ENCODE measurements at places on chromosomes 16 and 17.

DNA sequence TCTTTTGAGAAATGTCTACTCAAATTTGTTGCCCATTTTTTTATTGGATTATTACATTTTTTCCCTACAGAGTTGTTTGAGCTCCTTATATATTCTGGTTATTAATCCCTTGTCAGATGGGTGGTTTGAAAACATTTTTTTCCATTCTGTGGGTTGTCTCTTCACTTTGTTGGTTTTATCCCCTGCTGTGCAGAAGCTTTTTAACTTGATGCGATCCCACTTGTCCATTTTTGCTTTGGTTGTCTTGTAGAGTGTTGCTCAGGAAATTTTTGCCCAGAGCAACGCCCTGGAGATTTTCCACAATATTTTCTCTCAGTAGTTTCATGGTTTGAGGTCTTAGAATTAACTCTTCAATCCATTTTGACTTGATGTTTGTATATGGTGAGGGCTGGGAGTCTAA, 592.8 kb upstream of the GOT2 start:
- no peak for DNase-seq

DNA sequence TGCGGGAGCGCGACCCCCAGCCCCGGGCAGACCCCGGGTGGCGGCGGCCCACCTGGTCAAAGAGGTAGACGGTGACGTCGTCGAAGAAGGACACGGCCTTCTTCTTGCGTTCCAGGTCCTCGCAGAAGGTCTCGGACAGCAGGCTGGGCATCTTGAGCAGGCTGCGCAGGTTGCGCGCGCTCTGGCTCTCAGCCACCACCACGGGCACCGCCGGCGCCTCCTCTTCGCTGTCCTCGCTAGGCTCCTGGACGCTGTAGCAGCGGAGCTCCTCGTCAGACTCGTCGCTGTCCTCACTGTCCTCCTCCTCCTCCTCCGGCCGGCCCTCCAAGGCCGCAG, 45.2 kb upstream of the PVALEF start:
- no peak for DNase-seq

- DNase-seq = peak; percentile 26
Observed at GRCh38 chr17:31144428-31144827, 49.7 kb downstream of the NF1 start.

DNA sequence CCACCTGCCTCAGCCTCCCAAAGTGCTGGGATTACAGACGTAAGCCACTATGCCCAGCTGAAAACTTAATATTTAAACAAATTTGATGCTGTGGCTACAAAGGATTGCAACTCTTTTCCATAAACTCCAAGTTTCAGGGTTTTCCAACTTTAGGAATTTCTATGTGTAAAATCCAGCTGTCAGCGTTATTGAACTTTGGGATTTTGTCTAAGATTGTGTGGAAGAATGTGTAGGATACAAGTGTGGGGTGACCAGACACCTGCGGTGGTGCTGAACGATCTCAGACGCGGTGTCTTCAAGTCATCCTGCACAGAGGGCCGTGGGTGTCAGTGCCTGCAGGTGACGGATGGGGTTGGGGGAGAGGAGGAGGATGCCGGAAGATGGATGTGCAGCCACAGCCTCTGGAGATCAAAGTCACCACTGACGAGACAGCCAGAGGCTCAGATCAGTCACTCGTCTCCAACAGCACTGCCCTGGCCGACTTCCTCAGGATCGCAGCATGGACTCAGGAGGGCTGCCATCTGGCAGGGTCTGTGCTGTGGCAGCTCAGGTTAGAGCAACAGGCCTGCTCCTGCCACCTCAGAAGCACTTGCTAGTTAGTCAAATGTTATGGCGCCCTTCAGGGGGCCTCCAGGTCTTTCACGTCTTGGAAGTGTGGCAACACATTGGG, 13.0 kb downstream of the ACSF3 start:
- DNase-seq = no peak

DNA sequence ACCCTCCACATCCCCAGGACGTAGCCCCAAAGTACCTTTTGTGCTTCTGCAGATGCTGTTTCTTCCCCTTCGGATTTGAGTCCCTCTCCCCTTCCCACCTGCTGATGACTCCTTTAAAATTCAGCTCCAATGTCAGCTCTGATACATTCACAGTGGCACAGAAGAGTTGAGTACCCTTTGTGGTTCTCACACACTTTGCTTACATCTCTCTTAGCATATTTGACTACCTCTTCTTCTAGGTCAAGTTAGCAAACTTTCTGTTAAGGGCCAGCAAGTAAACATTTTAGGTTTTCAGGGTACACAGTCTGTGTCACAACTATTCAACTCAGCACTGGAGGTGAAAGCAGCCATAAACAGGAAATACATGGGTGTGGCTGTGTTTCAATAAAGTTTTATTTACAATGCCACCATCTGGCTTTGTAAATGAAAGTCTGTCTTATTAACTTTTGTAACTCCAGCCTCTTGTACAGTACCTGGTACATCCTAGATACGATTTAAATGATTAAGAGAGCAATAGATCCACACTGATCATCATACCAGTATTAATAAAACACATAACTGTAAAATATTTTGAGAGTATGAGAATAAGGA, 161.7 kb downstream of the SOX9 start:
- DNase-seq = no peak

DNA sequence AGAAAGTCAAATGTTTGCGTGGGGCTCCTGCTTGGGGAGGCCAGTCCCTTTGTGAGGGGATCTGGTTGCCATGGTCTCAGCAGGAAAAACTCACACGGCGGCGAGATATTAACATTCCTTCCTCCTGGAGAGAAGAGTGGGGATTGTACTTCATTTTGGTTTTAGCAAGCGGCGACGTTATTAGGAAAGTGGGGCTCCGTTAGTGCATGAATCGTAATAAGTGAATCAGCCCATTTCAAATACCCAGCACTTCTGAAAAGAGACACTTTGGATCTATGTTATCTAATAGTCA, 41.6 kb upstream of the METRNL start:
- no peak for DNase-seq

GRCh38 chr16:89791278-89791995, 25.0 kb downstream of the FANCA start:
- no peak for DNase-seq

DNA sequence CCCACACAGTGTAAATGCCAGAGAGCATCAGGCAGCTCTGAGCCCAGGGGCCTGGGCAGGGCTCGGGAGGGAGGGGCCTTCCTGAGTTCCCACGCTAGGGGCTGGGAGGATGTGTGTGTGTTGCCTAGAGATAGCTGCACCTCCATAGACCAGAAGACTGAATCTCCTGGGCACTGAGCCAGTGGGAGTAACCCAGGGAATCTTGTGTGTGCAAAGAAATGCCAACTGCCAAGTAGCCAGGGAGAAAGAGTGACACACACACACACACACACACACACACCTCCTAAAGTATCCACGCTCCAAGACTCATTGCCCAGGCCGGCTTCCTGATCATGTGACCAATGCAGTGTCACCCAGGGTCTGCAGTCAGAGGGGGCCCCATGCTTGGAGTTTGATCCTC, 166.2 kb upstream of the RPL38 start:
- DNase-seq = peak; percentile 41

DNA sequence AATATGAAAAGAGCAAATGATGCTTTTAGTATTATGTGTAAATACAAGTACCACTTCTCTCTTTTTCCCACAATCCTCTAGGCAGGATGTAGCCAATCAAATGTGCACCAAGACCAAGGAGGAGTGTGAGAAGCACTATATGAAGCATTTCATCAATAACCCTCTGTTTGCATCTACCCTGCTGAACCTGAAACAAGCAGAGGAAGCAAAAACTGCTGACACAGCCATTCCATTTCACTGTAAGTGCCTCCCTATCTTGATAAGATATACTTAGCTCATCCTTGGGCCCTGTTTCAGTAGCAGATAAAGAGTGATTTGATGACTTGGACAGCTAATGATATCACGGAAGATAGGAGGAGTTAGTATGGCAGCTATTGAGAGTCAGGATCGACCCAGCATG, 33.7 kb downstream of the TADA2A start:
- DNase-seq = peak; percentile 8

DNA sequence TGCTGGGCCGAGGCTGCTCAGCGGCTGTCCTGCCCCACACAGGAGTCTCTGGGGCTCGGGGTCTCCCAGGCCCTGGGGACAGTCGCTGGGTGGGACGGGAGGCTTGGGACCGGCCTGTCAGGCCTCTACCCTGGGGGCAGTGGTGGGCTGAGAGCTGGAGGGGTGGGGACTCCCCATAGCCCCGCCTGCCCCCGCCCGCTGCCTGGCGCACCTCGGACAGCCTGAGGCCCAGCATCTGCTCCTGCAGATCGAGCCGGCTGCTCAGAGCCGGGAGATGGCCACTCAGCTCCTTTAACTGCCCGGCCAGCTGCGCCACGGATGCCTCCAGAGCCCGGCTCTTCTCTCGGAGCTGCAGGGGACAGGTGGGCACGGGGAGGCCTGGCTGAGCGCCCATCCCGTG, 6.7 kb downstream of the PERCC1 start:
- DNase-seq = no peak

DNA sequence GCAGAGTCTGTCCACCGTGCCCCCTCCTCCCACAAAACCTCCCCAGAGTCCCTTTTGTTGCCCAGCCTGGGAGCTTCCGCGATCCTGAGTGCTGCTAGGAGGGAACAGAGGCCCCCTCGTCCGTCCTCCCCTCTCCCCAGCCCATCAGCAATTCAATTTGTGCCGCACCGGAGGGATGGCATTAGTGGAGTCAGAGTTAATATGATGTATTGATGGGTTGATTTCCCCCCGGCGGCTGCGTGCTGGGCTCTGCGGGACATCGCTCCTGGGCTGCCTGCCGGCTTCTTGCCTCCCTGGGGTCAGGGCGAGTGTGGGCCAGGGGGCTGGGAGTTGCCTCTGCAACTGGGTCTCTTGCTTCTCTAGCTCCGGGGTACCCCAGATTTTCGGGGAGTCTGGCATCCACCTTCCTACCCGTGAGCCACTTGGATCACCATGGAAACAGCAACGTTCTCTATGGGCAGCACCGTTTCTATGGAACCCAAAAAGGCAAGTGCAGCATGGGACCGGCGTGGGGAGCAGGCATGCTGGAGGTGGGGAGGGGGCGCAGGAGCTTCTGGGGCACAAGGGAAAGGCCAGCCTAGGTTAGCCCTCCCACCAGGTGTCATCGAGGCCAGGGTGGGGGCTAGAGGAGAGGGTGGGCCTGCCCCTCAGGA, 42.9 kb downstream of the BAHCC1 start:
- DNase-seq = no peak

- DNase-seq = peak; percentile 19
Observed at GRCh38 chr17:49633762-49634484, 44.0 kb downstream of the SPOP start.

DNA sequence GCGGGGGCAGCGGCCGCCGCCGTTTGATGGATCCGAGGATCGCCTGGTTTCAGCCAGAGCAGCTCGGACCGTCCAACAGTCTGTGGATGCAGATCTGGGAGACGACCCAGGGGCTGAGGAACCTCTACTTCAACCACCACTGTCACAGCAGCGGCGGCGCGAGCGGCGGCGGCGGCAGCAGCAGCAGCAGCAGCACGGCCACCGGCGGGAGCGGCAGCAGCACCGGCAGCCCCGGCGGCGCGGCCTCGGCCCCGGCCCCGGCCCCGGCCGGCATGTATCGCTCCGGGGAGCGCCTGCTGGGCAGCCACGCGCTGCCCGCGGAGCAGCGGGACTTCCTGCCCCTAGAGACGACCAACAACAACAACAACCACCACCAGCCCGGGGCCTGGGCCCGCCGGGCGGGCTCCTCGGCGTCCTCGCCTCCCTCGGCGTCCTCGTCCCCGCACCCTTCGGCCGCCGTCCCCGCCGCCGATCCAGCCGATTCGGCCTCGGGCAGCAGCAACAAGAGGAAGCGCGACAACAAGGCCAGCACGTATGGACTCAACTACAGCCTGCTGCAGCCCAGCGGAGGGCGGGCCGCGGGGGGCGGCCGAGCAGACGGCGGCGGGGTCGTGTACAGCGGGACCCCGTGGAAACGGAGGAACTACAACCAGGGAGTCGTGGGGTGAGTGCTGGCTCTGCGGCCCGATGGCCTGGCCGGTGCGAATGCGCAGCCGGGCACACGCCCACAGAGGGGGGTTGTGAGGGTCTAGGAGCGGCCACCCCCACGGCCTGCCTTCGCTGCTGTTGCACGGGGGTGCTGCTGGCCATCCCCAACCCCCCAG, 702 bp downstream of the TENT4B start:
- peak; percentile 50 for DNase-seq

DNA sequence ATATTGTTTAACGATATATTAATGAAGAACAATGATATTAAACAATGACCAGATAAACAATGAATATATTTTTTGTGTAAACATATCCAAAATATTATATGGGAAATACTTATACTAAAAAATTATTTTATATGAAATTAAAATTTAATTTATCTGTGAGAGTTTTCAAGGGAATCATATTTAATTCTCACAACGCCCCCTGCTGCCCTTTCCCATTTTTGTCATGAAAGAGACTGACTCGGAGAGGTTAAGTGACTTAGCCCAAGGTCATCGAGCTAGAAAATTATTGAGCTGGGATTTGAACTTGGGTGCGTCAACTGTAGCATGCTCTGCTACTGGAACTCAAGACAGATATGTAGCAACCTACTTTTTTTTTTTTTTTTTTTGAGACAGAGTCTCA, 7.2 kb upstream of the MYCBPAP start:
- DNase-seq = peak; percentile 35

DNA sequence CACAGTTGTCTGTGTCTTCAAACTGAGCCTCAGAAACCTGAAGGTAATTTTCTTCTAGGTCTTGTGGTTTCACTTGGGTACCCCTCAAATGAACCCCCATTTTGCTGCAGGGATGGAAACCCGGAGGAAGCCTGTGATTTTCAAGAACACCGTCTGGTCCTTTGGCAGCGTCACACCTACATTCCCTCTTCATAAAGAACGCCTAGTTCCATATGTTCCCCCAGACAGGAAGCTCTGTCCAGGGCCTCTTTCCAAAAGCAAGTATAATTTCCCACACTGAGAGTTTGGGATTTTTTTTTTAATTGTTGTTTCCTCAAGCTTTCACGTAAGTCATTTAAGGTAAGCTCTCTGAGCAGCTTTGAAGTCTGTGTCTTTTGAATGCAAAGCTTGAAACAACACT, 515.0 kb downstream of the TMEM114 start:
- no peak for DNase-seq

DNA sequence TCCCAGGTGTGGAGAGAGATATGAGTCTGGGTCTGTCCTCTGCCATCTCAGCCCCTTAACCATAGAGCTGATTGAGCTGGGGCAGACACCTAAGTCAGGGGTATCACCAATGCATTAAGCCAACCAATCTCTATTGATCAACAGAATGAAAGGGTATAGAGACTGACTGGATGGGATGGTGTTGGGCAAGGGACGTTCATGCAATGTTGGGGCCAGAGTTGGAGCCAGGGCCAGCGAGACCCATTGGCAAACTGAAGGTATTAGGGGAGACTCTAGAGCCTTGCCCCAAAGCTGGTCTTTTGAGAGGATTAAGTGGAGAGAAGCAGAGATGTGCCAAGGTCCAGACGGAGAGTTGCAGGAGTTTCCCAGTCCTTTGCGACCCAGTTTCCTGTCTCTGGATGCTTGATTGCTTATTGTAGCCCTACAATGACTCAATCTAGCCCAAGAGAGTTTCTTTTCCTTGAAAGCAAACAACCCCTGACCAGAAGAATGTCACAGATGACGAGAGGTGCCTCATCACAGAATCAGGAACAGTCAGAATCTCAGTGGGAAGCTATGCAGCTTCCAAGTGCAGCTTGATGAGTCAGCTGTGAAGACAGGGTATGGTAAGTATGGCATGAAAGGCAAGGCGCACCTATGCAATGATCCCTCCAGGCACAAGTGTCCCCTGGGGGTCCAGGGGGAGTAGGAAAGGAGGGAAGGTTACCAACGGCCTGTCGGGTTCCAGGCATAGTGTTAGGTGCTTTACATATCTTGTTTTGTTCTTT, 137.2 kb downstream of the UTP18 start:
- peak; percentile 93 for DNase-seq

- DNase-seq = no peak
Observed at GRCh38 chr17:81413497-81414135, 18.4 kb downstream of the BAHCC1 start.
